ENCODE measurements at places on chromosomes 3 and 15.
A peak's percentile ranks its signal among the peaks of the same experiment; 100 is the strongest.

DNA sequence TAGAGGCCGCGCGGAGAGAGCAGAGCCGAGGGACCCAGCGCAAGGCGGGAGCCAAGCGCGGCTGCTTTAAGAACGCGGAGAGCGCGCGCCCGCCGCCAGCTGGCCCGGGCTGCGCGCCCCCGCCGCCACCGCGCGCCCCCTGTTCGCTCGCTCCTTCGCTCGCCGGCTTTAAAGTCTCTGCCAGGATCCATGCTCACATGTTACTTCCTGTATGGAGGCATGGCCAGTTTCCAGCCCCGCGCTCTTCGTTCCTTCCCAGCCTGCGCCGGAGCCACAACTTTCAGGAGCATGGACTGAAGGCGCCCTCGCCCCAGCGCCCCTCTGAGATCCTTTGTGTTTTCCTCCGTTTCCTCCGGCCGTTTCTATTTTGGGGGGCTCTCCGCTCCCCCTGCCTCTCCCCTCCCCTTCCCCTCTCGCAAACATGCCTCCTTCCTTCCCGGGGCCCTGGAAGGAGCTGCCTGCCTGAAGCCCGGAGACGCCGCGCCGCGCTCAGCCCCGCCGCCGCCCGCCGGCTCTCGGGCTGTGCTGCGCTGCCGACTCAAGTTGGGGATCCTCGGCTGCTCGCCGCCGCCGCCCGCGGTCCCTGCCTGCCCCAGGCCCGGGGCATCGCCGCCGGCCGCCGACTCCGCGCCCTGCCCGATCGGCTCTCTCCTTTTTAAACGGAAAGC, at the start of gene PTPRG:
PTPRG (plus strand) TSS at position 198 of the 668 bp plus-strand sequence. CDS start 717 bp downstream, outside the sequence.
- no peak for DNase-seq

- DNase-seq, result no peak
These were observed 22.2 kb downstream of the UACA start for GRCh38 chr15:70741107-70741531.

GRCh38 chr3:197393711-197394110, 95.3 kb upstream of the DLG1 start:
- no peak for DNase-seq

DNA sequence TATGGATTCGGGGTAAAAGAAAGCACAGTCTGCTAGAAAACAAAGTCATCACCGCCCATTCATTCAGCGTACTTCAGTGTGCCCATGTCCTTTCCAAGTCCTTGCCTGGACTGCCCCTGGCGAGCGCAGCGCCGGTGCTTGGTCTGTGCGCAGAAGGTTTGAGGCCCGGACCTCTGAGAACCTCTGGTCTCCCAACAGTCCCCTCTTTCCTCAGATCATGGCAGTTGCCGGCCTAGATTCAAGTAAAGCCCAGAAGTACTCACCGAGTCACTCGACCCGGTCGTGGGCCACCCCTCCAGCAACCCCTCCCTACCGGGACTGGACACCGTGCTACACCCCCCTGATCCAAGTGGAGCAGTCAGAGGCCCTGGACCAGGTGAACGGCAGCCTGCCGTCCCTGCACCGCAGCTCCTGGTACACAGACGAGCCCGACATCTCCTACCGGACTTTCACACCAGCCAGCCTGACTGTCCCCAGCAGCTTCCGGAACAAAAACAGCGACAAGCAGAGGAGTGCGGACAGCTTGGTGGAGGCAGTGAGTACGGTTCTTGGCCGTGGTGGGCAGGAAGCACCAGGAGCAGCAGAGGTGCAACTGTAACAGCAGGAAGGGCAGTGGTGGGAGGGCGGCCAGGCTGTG, 36.3 kb downstream of the CHDH start:
- no peak for DNase-seq

- peak; percentile 10 for DNase-seq
These were observed 967.8 kb upstream of the CFAP20DC start for GRCh38 chr3:60017631-60018030.
